ENCODE measurements at places on chromosomes 12 and 14.

- no peak for DNase-seq
Observed at GRCh38 chr12:114562654-114563053, 121.3 kb downstream of the TBX3 start.

DNA sequence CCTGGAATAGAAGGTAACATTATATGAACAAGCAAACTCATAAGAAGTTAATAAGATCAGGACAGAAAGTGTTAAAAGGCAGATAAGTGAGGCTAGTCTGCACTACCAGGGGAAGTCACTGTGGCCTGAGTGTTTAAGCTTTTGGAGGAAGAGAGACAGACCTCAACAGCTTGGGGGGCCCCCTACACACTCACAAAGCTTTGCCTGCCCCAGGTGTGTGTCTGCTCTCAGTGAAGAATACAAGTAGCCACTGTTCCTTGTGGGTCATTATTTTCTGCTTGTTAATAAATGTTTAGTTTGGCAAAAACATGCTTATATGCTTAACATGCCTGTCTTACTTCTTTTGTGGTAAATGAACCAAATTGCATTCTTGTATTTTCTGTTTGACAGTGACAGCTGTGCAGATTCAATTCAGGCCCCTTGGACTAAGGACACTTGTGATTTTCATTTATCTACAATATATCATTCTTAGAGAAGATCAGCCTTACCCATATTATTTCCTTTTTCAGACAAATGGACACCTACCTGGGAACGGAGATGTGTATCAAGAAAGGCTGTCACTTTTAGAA, 50.7 kb upstream of the C12orf71 start:
- DNase-seq, result no peak

DNA sequence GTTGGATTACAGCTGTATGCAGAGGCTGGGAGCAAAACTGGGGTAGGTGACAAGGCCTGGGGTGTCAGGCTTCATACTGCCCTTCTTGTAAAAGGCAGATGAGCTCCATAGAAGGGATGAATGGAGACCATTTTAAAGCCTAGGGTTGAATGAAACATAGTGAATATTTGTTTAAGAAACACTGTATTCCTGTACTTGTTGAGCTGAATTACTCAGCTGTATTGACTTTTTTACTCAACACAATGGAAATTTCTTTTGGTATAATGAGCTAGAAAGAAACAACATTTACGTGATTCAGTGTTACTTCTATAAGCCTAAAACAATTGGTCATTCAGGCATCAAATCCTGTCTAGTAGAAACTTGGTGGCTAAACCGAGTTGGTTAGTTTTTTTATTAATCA, 14.1 kb downstream of the ATP6V0A2 start:
- no peak for DNase-seq

- DNase-seq, result no peak
Observed at GRCh38 chr14:57863471-57863870, 2.4 kb downstream of the SLC35F4 start.

DNA sequence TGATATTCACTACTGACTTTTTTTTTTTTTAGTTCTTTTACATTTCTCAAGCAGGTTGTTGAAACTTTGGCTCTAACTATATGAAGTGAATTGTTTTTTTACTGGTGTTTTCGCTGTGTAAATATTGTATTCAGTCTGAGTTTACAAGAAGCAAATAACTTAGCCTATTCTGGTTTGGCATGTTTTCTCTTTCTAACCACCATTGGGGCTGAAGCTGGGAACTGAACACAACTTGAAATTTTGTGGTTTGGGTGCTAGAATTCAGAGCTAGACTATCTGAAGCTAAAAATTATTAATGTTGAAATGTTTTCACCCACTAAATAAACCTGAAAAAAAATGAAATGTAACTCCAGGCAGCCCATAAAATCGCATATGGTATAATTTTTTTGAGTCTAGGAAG, 37.2 kb downstream of the RAD51B start:
- peak; percentile 55 for DNase-seq

DNA sequence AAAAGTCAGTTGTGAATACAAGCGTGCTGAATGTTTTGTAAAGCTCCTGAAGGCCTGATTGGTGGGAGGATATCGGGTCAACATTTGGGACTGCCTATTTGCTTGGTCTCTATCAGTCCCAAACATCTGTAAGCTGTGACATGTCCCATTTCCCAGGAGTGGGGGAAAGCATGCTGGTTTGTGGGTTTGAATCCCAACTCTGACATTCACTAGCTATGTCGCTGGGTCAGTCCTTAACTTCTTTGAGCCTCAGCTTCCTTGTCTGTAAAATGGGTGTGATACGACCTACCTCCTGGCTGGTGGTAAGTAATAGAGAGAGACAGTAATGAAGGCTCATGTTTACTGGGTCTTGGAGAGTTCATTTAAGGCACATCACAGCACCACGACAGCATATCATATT, 136.7 kb downstream of the CHST11 start:
- DNase-seq, result no peak

- no peak for DNase-seq
Observed at GRCh38 chr12:77788231-77789168, 42.2 kb upstream of the NAV3 start.

GRCh38 chr14:102500158-102500662, 9.4 kb downstream of the ANKRD9 start:
- peak; percentile 97 for DNase-seq

GRCh38 chr14:73783107-73783727, 68.4 kb upstream of the PTGR2 start:
- peak; percentile 58 for DNase-seq

- no peak for DNase-seq
Observed at GRCh38 chr14:67733616-67734015, 31.9 kb downstream of the RDH12 start.

DNA sequence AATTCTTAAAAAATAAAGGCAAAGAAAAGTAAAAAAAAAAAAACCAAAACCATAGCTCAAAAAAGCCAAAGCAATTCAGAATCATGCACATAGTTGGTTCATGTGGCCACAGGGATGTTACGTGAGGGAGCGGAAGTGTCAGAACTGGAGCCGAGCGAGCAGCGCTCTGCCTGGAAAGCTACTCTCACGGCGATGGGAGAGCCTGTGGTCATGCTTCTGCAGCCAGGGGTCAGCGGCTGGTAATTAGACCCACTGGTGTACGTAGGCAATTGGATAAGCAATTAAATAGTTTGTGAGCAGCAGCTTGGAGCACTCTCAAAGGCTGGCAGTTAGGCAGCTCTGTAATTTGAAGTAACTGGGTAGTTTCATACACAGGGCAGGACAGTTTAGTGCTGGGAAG, 58.1 kb downstream of the TRHDE start:
- DNase-seq, result peak; percentile 69

- no peak for DNase-seq
Observed at GRCh38 chr12:14937689-14938088, 648 bp downstream of the ERP27 start.

GRCh38 chr12:46492471-46493085, 120.0 kb upstream of the SLC38A2 start:
- DNase-seq, result peak; percentile 98

- peak; percentile 60 for DNase-seq
Observed at GRCh38 chr12:71662849-71663560, 643 bp downstream of the ZFC3H1 start.

DNA sequence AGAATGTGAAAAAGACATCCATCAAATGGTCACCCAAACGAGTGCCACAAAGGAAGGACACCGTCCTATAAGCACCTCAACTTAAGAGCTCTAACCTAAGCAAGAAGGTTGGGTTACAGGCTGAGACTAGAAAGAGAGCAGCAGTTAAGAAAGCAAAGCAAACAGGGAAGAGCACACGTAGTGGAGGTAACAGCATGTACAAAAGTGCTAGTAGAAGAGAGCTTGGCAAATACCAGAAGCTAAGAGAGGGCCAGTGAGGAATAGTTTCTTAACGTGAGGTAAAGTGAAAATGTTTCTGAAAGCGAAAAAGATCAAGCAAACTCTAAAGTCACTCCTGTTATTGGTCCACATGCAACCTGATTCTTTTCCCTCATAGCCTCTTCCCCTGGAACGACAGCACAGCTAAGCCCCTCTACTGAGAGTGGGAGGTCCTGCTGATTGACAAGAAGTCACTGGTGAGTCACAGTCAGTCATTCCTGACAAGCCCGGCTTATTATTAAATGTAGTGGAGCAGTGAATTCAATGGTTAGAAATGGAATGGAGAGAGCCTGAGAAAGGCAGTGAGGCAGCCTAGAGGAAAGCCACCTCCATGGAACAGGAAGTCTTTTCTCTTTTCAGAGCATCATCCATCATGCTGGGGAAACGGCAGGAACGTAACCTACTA, 204.4 kb downstream of the SLC25A21 start:
- DNase-seq, result no peak

- no peak for DNase-seq
Observed at GRCh38 chr14:42241101-42241500, 634.4 kb downstream of the LRFN5 start.

- DNase-seq, result no peak
Observed at GRCh38 chr14:91580876-91581577, 70.9 kb upstream of the PPP4R3A start.

- DNase-seq, result no peak
Observed at GRCh38 chr12:99976762-99977161, 8.0 kb downstream of the ANKS1B start.

- DNase-seq, result peak; percentile 4
Observed at GRCh38 chr12:15116086-15116485, 105.1 kb downstream of the RERG start.

DNA sequence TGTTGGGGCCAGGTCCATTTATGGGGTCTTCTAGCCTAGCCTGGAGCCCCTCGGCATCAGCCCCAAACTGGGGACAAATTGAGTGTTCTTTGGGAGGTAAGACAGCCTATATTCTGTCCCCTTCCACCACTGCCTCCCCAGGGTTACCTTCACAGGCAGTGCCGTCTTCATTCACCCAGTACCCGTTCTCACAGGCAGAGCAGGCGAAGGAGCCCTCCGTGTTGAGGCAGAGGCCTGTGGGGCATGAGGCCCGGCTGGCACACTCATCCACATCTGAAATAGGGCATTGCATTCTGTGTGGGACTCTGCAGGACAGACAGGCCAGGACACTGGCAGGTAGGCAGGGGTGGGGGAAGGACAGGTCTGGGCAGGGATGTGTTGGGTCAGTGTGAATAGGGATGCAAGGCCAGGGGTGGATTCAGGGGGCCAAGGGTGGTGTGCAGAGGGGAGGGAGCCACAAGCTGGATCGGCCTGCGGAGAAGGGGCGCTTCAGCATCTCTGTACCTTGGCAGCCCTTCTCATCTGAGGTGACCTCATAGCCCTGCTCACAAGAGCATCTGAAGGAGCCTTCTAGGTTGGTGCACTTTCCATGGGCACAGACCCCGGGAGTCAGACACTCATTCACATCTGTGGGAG, 16.1 kb downstream of the ISCA2 start:
- DNase-seq, result no peak

- peak; percentile 83 for DNase-seq
Observed at GRCh38 chr14:104820669-104821228, 19.8 kb downstream of the ZBTB42 start.

- no peak for DNase-seq
Observed at GRCh38 chr12:13976880-13977279, 4.5 kb downstream of the GRIN2B start.

DNA sequence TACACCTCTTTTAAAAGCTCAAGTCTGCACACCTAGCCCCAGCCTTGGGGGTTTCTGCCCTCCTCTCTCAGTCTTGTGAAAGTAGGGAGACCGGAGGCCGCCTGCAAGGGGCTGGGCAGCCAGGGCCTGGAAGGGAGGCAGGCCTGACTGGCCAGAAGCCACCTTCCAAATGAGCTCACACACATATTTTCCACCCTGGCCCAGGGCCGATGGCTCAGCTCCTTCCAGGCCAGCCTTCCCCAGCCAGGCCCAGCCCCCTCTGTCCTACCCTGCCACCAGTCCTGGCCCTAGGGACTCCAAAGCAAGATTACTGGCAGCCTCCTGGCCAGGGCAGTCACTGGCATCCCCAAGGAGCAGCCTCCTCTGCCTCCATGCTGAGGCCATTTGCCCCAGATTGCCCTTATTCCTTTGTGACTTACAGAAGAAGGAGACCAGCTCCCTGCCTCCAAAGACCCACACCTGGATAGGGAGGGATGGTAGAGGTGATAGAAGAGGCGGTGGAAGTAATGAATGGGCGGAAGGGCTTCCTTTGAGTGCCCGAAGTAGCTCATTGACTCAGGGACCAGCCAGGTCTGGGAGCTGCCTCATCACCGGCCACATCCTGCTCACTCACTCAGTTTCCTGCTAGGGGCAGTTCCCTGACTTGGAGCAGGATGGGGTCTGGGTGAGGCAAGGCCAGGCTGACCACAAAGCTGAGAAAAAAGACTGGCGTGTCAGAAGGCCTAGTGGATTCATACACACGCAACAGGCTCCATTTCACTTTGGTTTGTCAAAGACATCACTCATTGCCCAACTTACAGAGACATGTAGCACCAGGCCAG, 14.8 kb downstream of the MMP14 start:
- peak; percentile 96 for DNase-seq

- peak; percentile 74 for DNase-seq
Observed at GRCh38 chr12:14716848-14717444, 20.5 kb upstream of the GUCY2C start.

GRCh38 chr12:54229624-54230212, 40.9 kb upstream of the SMUG1 start:
- DNase-seq, result peak; percentile 85

GRCh38 chr14:105080161-105080560, 14.9 kb upstream of the GPR132 start:
- no peak for DNase-seq

DNA sequence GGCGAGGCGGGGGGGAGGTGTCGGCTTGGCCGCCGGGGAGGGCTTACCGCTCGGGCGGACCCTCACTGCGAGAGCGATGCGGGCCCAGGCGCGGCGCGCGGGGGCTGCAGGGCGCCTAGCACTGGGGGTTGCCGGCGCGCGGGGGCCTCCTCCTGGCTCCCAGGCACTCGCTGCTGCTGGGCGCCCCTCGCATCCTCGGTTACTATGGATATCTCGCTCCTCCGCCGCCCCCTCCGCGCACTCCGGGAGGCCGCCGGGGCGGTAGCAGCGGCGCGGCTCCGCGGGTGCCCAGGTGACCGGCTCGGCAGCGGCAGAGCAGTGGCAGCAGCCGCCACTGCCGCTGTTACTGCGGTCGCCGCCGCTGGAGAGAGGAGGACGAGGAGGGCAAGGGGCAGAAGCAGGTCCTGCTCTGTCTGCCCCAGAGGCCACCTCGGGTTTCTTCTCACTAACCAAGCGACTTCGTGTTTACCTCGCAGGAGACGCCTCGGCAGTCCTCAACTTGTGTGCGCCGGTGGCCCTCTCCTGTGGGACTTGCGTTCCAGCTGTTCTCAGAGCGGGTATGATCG, 250.1 kb downstream of the APAF1 start:
- no peak for DNase-seq

GRCh38 chr14:68968051-68968450, 11.1 kb downstream of the ACTN1 start:
- no peak for DNase-seq

GRCh38 chr12:64187370-64187769, 34.7 kb downstream of the KICS2 start:
- peak; percentile 84 for DNase-seq

DNA sequence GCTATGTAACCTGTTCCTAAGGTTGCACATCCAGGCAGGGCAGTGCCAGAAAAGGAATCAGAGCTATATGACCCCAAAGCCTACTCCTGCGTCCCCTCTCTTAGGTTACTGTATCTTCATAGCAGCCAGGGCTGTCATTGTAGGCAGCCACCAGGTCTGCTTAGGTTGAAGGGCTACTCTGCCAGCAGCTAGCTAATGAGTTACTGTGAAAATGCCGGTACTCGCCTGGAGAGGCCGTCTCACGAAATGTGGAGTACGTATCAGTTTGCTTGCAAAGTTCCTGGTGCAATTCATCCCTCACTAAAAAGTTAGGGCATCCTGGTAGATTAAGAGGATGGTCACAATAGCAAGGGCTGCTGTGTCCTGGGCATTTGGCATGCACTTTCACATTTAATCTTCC, 50.9 kb downstream of the RPH3A start:
- DNase-seq, result no peak

GRCh38 chr12:50720501-50720900, 43.4 kb upstream of the ATF1 start:
- DNase-seq, result no peak

GRCh38 chr14:95475540-95476240, 40.8 kb downstream of the SYNE3 start:
- no peak for DNase-seq

All from choroid plexus epithelial cell (primary cell).